ENCODE measurements at places on chromosomes 7 and 10.

- no peak for DNase-seq
Observed at GRCh38 chr7:1403638-1404459, 55.4 kb downstream of the MICALL2 start.

- DNase-seq: no peak
Observed at GRCh38 chr10:48574817-48575380, 30.0 kb downstream of the ARHGAP22 start.

- no peak for DNase-seq
Observed at GRCh38 chr7:69633122-69633831, 35.0 kb downstream of the AUTS2 start.

- DNase-seq: peak; percentile 64
Observed at GRCh38 chr10:49089557-49090188, 25.6 kb downstream of the VSTM4 start.

DNA sequence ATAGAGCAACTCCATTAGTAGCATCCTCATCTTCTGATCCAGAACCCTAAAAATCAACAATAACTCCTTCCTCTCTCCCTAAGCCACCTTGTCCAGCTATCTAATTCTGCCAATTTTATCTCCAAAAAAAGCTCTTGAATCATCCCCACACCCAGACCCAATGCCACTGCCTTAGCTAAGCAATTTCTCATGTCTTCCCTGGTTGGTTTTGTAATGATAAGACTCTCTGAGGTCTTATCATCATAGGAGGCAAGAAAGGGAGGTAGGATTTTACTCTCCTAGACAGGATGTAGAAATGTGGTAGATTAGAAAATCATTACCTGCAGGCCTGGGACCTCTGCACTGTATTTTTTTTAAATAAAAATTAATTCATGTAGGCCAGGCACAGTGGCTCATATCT lies 283.5 kb upstream of the NEBL start:
- DNase-seq: no peak

DNA sequence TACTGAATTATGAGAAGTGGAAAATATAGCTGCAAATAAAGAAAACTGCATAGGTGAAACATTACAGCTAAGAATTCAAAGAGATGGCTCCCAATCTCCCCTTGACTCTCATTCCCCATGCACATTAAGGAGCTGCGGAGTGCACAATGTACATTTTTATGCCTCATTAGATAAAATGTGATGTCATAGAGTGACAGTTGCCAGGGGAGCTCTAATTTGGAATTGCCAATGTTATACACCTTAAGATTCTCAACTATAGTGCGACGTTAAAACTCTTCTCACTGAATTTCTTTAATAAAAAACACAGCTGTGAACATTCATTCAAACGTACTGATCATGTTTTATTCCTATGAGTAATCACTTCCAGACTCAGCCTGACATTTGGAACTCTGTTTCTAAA lies 386.9 kb upstream of the CELF2 start:
- DNase-seq: no peak

DNA sequence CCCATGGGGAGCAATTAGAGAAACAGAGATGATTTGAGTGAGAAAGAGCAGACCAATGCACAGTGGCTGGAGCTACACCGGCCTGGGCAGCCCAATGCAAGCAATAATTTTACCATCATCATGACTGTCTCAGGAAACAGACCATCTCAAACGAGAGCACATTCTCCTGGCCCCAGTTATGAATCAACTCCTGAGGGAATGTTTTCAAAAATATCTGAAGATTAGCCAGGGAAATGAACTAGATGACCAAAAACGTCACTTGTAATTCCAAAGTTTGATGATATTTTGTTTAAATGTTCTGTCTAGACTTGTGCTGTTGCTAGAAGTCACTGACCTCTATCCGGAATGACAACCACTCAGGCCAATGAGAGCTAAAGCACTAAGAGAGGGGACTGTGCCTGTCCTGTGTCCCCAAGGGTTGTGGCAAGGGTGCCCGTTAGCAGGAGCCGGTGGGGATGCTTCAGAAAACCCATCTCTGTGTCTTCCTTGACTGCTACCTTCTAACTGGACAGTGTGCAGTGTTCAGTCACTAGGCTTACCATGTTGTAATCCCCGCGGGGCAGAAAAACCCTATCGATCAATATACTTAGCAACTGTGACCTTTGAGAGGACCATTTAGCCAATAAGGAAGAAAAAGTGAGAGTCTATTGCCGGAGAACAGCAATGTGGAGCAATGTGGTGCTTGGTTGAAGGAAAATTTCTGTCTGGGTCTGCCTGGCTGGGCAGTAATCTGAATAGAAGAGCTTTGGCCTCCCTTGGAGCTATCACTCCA lies 202.4 kb downstream of the ADAM12 start:
- no peak for DNase-seq

- no peak for DNase-seq
Observed at GRCh38 chr10:89792187-89792586, 90.8 kb downstream of the KIF20B start.

DNA sequence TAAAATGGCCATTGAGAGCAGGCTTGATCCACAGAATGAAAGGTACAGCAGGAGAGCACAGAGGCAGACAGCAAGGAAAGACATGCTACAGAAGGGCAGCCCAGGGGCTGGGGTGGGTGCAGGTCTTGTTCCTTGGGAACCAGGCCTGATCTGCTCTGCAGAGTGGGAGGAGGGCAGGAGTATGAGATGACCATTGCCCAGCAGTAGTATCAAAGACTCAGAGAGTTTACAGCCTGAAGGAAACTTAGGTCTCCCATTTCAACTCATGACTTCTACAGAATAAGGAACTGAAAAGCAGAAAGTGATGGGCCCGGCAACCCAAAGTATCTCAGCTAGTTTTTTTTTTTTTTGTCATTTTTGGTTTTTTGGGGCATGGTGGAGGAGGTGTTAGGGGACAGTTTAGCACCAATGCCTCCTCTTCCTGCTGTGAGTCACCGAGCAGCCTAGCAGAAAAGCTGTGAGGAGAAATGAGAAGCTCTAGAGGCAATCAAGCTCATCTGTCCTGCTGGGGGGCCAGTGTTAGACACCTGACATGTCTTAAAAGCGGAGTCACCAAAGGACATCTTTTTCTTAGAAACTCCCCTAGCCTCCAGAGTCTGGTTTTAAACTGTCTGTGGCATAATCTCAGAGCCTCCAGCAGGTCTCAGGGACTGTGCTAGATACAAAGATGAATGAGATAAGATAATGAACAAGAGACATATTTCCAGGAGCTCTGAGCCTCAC lies 34.3 kb upstream of the HERPUD2 start:
- no peak for DNase-seq

- DNase-seq: no peak
Observed at GRCh38 chr7:130444234-130444633, 3.4 kb upstream of the CEP41 start.

GRCh38 chr10:123962756-123963530 lies 71.3 kb upstream of the CPXM2 start:
- DNase-seq: no peak

DNA sequence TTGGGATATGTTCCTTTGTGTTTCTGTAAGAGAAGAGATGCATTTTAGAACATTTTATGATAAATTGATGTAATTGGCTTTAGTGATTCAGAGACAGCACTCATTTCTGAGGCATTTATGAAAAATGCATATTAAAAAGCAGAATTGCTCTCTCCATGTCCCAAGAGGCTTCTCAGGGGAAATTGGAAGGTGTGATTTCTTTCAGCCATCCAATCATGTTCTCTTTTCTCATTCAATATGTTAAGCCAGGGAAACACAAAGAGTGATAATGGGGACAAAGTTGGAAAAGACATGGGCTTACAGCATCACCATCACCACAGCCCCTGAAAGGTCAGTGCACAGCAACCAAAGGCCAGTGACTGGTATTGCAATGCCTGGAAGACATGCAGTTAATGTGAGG lies 129.9 kb upstream of the COL1A2 start:
- DNase-seq: no peak

DNA sequence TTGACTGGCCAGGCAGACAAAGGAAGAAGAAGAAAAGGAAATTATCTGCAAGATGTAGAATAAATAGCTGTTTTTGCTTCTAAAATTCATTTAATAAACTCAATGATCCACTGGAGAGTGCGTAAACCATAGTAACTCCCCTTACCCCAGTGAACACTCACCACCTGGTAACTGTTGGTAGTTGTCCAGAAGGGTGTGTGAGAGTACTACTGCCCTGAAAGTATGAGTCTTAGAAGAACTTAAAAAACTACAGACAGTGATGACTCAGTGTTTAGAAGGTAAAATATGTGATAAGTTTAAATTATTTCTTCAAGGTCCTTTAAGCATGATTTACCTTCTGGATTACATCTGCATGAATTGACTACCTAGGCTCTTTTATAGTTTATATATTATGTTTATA lies 53.0 kb upstream of the SEMA3A start:
- DNase-seq: no peak

GRCh38 chr10:15448598-15448997 lies 77.5 kb upstream of the FAM171A1 start:
- DNase-seq: no peak

DNA sequence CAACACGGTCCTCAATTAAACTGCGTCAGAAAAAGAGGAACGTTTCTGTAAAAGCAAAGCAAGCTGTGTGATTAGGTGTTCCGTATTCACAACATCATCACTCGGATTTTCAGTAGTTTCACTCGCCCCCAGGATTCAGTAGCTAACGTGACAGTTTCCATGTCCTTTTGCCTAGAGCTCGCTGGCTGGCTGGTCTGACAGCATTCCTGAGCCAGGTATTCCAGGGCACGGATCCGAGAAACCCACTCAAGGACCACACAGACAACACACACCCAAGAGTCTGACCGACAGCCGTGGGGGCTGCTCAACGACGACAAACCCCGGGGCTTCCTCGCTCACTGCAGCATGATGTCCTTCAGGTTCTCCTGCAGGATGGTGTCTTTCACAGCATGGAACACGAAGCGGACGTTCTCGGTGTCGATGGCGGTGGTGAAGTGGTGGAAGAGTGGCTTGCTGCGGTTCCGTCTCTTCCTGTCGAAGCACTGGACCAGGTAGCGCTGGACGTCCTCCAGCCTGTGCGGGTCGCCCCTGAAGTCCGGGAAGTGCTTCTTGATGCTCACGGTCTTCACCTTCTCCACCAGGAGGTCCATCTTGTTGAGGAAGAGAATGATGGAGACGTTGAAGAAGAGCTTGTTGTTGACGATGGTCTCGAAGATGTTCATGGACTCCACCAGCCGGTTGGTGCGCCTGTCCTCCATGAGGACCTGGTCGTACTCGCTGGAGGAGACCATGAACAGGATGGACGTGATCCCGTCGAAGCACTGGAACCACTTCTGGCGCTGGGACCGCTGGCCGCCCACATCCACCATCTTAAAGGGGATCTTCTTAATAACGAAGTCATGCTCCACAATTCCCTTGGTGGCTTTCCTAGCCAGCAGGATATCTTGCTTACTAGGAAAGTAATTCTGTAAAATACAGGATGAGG lies 43.1 kb downstream of the AMZ1 start:
- DNase-seq: peak; percentile 49

GRCh38 chr7:157437519-157438061 lies 100.8 kb downstream of the DNAJB6 start:
- DNase-seq: no peak

- DNase-seq: no peak
Observed at GRCh38 chr10:119616882-119617570, 20.3 kb upstream of the TIAL1 start.

DNA sequence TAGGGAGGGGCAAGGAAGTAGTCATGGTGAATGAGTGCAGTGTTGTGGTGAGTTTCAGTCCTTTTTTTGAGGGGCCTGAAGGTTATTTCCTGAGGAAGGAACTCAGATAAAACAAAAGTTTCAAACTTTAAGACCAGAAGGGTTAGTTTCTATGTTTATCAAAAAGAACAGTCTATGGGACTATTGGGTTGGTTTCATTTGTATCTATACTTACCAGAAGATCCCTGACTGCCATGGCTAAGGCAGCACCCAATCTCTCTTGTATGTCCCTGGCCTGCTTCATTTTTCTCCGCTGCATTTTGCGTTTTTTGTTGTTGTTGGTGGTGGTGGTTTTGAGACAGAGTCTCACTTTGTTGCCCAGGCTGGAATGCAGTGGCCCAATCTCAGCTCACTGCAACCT lies 19.3 kb upstream of the GAD2 start:
- no peak for DNase-seq

DNA sequence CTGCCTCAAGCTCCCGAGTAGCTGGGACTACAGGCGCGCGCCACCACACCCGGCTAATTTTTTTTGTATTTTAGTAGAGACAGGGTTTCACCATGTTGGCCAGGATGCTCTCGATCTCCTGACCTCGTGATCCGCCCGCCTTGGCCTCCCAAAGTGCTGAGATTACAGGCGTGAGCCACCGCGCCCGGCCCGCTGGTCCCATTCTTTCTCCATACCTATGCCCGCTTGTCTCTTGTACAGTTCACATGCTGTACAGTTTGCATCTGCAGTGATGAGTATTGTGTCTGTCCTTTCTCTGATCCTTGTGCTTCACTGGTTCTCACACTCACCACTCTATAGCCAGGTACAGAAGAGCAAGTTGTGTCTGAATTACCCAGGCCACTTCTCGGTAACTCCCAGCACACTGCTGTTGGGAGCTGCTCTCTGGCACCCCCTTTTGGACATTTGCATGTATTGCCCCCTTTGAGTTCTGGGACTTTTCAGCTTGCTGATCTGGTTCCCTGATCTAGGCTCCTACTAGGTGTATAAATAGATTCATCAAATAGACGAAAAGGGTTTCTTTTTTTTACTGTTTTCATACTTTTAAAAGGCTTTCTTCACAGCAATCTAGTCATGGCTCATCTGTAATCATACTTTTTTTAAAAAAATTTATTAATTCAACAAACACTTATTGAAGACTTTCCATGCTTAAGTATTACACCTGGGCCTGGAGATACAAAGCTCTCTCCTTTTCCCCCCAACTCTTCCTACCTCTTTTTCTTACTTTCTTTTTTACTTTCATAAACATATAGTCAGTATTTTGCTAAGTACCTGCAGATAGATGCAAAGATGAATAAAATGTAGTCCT lies 53.5 kb downstream of the AOAH start:
- DNase-seq: no peak

DNA sequence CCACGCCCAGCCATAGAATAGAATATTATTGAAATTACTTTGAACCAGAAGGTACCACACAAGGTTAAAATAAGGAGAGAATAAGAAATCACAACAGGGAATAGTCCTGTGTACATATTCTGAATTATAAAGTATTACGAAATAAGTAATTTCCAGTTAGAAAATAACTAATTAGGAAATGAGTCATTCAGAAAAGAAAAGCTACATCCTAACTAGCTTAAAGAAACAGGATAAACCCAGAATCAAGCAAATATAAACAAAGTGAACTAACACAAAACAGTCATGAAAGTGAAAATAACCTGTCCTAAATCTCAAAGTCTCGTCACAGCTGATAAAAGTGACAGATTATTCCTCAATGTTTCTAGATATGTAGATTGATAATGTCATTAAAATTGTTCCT lies 74.8 kb upstream of the NEBL start:
- DNase-seq: no peak

DNA sequence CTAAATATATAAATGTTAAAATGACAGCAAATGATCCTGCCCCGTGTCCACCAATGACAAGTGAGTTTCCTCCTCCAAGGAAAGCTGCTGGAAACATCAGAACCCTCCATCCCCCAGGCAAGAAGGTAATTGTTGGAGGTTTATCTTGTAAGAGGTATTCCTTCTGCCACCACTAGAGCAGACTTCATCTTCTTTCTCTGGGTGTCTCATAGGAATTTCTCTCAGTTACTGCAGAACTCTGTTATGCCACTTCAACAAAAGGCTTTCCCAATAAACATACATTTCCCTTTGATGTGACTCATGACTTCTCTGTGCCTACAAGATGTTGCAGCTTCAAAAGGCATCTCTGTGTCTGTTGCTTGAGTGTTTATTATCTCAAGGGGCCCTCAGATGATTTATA lies 279.1 kb downstream of the BMPER start:
- DNase-seq: no peak

Measured in left forelimb (tissue), 1 donor.